Stimulated activated CD8-positive, alpha-beta memory T cell treated with anti-CD3 and anti-CD28 coated beads, Interleukin-2, amount 100 ng/mL, for 1 hour (primary cell): ENCODE measurements at places on chromosomes 2 and 18.

DNA sequence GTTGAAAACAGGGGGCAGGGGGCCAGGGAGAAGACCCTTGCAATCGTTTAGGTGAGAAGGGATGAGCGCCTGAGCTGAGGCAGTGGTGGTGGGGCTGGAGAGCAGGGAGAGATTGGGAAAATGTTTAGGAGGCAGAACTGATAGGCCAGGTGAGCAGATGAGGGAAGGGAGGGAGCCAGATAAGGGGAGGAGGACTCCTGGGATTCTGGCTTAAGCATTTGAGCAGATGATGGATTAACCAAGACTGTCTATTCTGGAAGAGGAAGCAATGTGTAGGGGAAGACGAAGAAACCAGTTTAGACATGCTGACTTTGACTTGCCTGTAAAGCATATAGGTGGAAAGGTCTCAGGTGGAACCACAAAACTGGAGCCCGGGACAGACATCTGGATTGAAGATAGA, 49.9 kb upstream of the ASPRV1 start:
- DNase-seq: no peak

GRCh38 chr2:195503208-195503607, 153.8 kb upstream of the SLC39A10 start:
- DNase-seq: no peak

GRCh38 chr2:177264209-177264692, 276 bp downstream of the NFE2L2 start:
- peak; percentile 6 for DNase-seq

GRCh38 chr2:46196871-46197462, 100.2 kb upstream of the EPAS1 start:
- DNase-seq: no peak

GRCh38 chr2:239917125-239917956, 107.8 kb downstream of the NDUFA10 start:
- no peak for DNase-seq
